DMS153 (cell line): ENCODE measurements at places on chromosomes 5 and 9.

DNA sequence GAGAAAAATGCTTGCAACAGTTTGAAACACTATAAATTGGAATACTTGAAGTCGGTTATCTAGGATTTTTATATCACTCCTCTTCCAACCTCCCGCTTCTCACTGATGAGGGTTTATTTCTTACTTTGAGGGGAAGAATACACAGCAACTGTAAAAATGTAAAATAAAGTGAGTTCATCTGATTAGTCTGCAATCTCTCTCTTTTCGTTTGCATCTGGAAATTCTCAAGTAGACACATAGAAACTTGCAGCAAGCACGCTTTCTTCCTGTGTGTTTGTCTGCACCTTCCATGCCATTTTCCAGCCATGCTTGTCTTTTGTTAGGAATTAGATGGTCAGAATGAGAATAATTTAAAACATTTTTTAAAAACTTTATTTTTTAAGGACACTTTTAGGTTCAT lies 45.1 kb upstream of the TAF11L2 start:
- no peak for DNase-seq

- DNase-seq: no peak
Observed at GRCh38 chr5:142245786-142246185, 79.0 kb downstream of the SPRY4 start.

GRCh38 chr5:95392593-95393182 lies 1.5 kb downstream of the FAM81B start:
- peak; percentile 57 for DNase-seq

GRCh38 chr9:122095010-122095767 lies 2.1 kb upstream of the TTLL11 start:
- DNase-seq: no peak

GRCh38 chr5:125603321-125603720 lies 819.9 kb upstream of the GRAMD2B start:
- no peak for DNase-seq

- DNase-seq: no peak
Observed at GRCh38 chr5:68033029-68033428, 182.5 kb upstream of the PIK3R1 start.

DNA sequence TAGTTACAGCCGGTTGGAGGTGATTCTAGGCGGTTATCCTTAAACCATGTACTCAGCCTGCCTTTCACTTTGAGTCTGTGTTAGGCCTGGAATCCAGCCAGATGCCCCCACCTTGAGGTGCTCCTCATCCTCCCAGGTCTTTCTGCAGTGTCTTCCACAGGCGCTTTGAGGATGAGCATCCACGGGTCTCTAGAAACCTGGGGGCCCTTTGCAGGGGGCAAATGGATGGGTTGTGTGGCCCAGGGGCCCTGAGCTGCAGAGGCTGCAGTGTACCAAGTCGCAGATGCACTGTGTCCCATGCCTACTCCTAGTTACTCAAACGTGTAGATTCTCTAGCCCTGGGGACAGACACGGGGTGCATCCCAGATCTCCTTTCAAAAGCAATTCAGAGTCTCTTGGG lies 242.1 kb upstream of the IRX1 start:
- no peak for DNase-seq

DNA sequence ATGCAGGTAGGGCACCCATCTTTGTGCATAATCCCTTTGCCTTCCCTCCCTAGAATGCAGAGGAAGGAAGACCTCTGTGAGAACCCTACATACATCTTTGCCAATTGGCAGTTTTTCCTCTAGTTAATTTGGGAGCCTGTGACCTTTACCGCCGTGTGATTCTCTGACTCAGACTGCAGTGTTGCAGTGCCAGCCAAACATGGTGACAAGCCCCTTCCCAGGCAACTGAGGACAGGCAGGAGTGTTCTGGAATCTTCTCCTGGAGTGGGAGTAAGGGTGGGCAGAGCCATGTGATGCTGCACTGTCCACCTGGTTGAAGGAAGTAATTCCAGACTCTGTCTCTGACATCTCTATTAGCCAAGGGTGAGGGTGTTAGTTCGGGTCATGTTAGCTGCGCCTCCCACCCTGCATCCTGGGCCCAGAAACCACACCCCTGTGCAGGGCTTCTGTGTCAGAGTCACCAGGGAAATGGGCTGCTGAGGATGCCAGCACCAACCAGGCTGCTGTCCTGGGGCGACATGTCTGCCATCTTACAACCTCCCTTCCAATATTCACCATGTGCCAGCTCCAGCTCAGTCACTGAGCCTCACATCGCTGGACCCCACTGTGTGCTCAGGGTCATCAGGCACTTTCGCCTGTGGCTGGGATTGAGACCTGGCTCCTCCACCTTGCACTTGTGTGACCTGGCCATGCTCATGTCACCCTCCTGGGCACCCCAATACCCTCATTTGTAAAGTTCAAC lies 21.8 kb downstream of the KCNIP1 start:
- no peak for DNase-seq

DNA sequence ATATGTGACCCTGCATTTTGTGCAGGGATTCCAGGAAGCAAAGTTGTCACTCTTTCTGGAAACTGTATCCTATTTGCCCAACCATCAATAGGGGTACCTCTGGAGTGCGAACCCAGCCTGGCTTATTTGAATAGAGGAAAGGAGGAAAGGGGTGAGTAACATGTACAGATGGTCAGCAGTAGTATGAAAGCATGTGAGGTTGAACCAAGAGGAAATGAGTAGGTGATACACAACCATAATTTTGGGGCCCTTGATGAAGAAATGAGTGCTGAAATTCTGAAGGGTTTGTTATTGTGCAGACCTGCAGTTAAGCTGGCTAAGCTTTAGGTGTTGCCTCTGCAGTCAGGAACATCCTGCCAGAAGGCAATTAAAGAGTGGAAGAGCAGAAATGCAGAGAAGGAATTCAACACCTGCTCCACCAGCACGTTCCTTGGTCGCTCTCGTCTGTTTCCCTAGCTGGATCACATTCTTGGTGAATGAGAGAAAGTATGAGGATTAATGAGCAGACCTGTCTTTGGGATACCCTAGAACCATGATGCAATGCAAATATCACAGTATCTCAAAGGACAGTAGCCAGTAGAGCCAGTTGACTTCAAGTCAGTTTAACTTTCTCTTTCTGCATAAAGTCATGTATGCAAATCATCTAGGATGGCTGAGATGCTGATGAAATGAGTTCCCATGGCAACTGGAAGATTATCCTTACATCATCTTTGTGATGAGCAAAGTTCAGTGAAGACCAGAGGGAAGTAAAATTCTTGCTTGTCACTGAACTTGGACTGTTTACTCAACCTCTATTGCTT lies 13.2 kb upstream of the IL12B start:
- DNase-seq: no peak

DNA sequence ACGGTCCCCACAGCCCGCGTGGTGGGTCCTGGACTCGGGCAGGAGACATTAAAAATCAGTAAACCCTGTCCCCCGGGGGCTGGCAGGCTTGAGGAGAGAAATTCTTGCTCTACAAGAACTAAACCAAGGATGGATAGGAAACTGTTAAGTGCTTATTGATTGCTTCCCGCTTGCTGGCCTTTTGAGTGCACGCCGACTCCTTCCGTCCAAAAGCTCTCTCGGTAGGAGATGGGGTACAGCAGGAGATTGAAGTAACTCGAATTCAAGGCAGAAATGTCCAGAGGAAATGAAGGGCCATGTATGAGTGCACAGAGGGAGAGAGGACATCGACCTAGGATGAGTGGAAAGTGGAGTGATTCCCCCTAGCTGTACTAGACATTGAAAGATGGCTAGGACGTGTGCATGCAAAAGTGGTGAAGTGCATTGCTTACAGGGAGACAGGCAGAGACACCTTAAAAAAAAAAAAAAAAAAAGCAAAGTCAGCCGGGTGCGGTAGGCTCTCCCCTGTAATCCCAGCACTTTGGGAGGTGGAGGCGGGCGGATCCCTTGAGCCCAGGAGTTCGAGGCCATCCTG lies 923 bp downstream of the RECK start:
- no peak for DNase-seq

DNA sequence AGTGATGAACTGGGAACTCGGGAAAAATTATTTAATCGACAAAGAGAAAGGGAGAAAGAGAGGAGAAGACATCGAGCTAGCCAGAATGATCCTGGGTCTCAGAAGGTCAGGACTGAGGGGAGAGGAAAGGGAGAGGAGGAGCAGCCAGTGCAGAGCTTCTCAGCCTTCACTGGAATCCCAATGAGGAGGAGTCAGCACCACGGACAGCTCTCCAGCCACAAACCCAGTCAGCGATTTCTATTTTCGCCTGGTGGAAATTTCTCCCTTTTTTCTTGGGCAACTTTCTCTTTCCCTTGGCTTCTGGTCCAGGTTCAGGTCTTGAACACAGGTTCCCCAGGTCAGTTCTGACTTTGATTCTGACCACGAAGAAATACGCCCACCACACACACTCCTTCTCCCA lies 1.6 kb upstream of the BRINP1 start:
- no peak for DNase-seq
